ENCODE measurements at places on chromosomes 5 and 9. TPM values are rescaled to one million over a fixed set of nuclear protein-coding genes. Genes with fewer than 3 reads are reported as not detected.

PRRT1B gene
- total RNA-seq, result not detected

IL13 gene
- 21.0 TPM for total RNA-seq

TEX48 gene
- total RNA-seq, result not detected

IL4 gene
- 2.0 TPM for total RNA-seq

ANKRD34B gene
- total RNA-seq, result not detected

PCDHB16 gene
- not detected for total RNA-seq

CMYA5 gene
- total RNA-seq, result 0.10 TPM

MARVELD2 gene
- 0.25 TPM for total RNA-seq

HAND1 gene
- not detected for total RNA-seq

TMEM174 gene
- total RNA-seq, result not detected

ADGRD2 gene
- not detected for total RNA-seq

CCDC171 gene
- 2.1 TPM for total RNA-seq

PCDHGB5 gene
- 0.15 TPM for total RNA-seq

NMUR2 gene
- not detected for total RNA-seq

FAM163B gene
- not detected for total RNA-seq

FAM153A gene
- total RNA-seq, result 6.3 TPM

LIFR gene
- not detected for total RNA-seq

PCDHB12 gene
- not detected for total RNA-seq

TRAF1 gene
- 260 TPM for total RNA-seq

MSX2 gene
- not detected for total RNA-seq

PCDHA13 gene
- total RNA-seq, result not detected

PPIC gene
- total RNA-seq, result not detected

OCLN gene
- 0.52 TPM for total RNA-seq

TNFAIP8 gene
- 263 TPM for total RNA-seq

SDHA gene
- total RNA-seq, result 159 TPM

WNK2 gene
- 0.31 TPM for total RNA-seq

FER gene
- total RNA-seq, result 9.8 TPM

GABRA6 gene
- not detected for total RNA-seq

SHB gene
- total RNA-seq, result 2.6 TPM

UNC13B gene
- 2.9 TPM for total RNA-seq

SLC36A2 gene
- total RNA-seq, result not detected

PCDHGA9 gene
- not detected for total RNA-seq

CDKN2A gene
- 3.9 TPM for total RNA-seq

ABO gene
- total RNA-seq, result not detected

COX7C gene
- 617 TPM for total RNA-seq

MARCOL gene
- not detected for total RNA-seq
